ENCODE measurements at places on chromosomes 7 and 10.
A peak's percentile ranks its signal among the peaks of the same experiment; 100 is the strongest.

GRCh38 chr7:16753102-16753931, at the start of gene TSPAN13:
Gene TSPAN13, plus strand, starts transcription at chr7:16753755. Its CDS starts 213 bp downstream, at chr7:16753968.
- peak; percentile 44 for DNase-seq

DNA sequence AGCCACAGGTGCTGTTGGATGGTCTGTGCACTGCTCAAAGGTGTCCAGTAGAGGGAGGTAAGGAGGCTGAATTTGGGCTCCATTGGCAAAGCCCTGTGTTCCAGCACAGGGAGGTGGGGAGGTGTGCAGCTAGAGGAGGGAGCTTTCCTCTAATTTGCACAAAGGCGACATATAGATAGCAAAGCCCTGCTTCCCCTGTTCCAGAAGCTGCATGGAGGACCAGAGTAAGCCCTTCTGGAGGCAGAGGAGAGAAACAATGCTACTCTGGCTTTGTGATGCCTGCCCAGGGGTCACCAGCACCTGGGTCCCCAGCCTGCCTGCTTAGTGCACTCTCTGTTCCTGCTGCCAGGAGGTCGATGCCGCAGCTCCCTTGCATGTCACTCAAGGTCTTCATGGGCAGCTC, 3.4 kb upstream of the ARHGAP22 start:
- DNase-seq = no peak

- DNase-seq = no peak
Measured at GRCh38 chr10:81865581-81865980, 9.4 kb upstream of the NRG3 start.

GRCh38 chr7:75722373-75722772, 16.4 kb downstream of the HIP1 start:
- no peak for DNase-seq

- no peak for DNase-seq
Measured at GRCh38 chr10:34760606-34761005, 54.5 kb downstream of the PARD3 start.

GRCh38 chr10:119686465-119687191, 35.4 kb downstream of the BAG3 start:
- DNase-seq = peak; percentile 83

GRCh38 chr7:27921081-27921836, 181.3 kb downstream of the TAX1BP1 start:
- no peak for DNase-seq

- DNase-seq = no peak
Measured at GRCh38 chr7:12518920-12519681, 51.4 kb upstream of the SCIN start.

Data from stimulated activated CD4-positive, alpha-beta T cell treated with anti-CD3 and anti-CD28 coated beads, Interleukin-1b, Interleukin-23, amount 100 ng/mL, for 4 hours (primary cell).